ENCODE measurements at places on chromosomes 1 and 21. TPM values are rescaled to one million over a fixed set of nuclear protein-coding genes. Genes with fewer than 3 reads are reported as not detected.

Gene CAPZA1
- polyA plus RNA-seq: 147 TPM

Gene CTSS
- polyA plus RNA-seq: not detected

- no peak for DNase-seq
Measured at GRCh38 chr1:83098131-83098530, 900.8 kb downstream of the TTLL7 start.

- no peak for DNase-seq
Measured at GRCh38 chr1:67401443-67401842, 28.8 kb downstream of the SERBP1 start.

DNA sequence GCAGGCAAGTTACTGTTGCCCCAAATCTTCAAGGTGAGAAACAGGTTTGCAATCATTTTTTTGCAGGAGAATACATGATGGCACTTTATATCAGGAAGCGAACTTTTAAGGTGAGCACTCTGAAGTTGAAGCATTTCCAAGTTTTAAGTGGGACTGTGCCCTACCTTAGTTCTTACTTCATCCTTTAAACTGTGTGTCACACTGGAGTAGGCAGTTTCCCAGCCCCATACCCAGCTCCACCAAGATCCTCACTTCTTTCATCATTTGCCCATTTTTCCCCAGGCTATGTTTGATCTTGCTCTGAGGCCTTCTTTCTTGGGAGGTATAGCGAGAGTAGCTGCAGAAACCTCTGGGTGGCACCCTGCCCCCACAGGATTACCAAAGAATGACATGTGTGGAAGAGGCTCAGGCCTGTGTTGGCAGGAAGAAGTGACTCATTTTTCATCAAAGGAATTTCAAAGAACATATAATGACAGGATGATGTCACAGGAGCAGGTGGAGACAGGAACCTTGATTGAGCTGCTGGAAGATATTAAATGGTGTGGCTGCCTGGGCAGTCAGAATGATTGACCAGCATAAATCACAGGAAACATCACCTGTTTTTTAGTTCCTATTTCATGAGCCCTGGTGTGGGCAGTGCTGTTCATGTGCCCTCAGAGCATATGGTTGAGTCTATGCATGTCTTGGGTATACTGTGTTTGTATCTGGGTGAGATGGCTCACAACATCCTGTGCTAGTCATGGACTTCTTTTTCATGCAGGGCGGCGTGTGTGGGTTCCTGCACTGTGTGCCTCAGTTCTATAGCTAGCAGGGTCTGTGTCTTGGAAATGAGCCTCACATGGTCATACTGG is 20.8 kb upstream of the MACF1 start:
- peak; percentile 71 for DNase-seq

- DNase-seq: no peak
Measured at GRCh38 chr1:55057270-55057955, 18.1 kb downstream of the PCSK9 start.

GRCh38 chr1:87937831-87938395 is 609.2 kb downstream of the LMO4 start:
- no peak for DNase-seq

GRCh38 chr1:207364614-207365013 is 43.1 kb downstream of the CD55 start:
- no peak for DNase-seq

DNA sequence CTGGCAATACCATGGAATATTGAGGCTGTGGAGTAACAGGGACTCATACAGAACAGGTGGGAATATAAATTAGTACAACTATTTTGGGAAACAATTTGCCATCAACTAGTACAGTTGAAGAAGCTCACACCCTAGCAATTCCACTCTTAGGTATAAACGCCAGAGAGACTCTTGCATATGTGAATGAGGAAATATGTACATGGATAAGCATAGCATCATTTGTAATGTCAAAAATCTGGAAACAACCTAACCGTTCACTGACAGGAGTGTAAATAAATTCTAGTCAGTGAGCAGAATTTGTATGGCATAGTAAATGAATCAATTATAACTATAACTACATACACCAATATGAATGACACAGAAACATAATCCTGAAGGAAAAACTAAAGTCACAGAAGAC is 83.7 kb downstream of the RAB3GAP2 start:
- DNase-seq: no peak

Gene KIF21B
- polyA plus RNA-seq: 4.6 TPM

GRCh38 chr1:209435654-209436566 is 147.6 kb upstream of the CAMK1G start:
- peak; percentile 93 for DNase-seq

GRCh38 chr21:28487455-28488070 is 505.1 kb downstream of the LTN1 start:
- DNase-seq: no peak

Gene CRP
- polyA plus RNA-seq: not detected

GRCh38 chr1:39398278-39399021 is 93.0 kb upstream of the BMP8A start:
- peak; percentile 24 for DNase-seq

- DNase-seq: no peak
Measured at GRCh38 chr1:201310986-201311355, 27.7 kb downstream of the PKP1 start.

- no peak for DNase-seq
Measured at GRCh38 chr21:15441992-15442391, 287.8 kb upstream of the USP25 start.

Gene AMY1B
- polyA plus RNA-seq: not detected

Data from GM23338 (cell line).